Panc1 (cell line): ENCODE measurements at places on chromosomes 3 and 15.

- no peak for DNase-seq
Observed at GRCh38 chr3:20080956-20081554, 40.8 kb downstream of the KAT2B start.

- peak; percentile 38 for DNase-seq
Observed at GRCh38 chr3:30042274-30042859, 564.0 kb upstream of the TGFBR2 start.

DNA sequence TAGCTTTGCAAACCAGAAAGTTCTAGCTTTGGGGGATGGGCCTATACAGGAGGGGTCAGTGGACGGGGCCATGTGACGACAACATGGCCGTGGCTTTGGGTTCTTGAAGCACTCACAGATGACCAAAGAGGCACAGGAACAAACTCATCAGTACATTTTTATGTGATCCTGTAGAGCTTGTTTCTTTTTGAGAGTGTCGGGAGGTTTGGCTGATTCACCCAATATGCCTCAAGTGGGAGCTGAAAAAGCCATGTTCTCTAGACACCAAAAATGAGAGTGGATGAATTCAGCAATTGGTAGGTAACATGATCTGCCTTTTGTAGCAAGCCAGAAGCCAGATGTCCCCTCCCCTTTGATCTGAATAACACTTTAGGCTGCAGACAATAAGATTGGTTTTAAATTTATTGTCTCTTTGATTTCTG lies 30.1 kb downstream of the GREM1 start:
- no peak for DNase-seq

- no peak for DNase-seq
Observed at GRCh38 chr3:113183748-113184661, 27.4 kb upstream of the BOC start.

DNA sequence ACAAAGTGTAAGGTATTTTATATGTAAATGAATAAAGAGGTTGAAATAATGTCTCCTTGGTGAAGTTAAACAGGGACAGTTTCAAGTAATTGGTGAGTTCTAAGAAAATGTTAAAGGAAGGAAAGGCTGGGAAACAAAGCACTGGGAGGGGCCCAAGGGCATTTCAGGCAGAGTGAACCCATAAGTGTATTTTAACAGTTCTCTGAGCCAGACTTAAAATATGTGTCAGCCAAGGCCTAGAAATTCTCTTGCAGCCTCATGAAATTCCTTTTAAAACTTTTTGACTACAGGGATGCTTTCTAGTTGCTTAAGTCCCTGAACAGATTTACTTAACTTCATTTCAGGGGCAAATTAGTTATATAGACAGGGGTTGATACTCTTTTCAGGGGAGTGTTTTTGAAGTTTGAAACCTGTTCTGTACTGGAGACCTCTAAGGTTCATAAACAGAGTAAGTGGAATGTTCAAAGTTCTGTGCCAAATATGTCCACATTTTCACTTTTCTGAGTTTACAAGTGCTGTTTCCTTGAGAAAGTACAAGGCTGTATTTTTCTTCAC lies 77.6 kb downstream of the GALK2 start:
- no peak for DNase-seq

DNA sequence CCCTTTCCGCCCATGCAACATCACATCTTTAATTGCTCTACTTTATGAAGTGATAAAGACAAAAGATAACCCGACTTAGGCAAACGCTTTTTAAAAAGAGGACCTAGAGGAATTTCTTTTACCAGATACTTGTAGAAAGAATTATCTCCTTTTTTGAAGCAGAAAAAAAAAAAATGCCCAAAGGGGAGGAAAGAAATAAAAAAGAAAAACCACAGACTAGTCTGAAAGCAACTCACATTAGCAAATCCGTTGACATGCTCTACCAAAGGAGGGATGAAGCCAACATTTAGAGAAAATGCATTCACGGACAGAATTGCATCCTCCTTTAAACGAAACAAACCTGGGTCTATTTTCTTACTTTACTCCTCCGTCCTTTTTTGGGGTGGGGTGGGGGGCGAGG lies 213.6 kb downstream of the MEIS2 start:
- DNase-seq: no peak
